H1 (cell line): ENCODE measurements at places on chromosomes 1 and 21. TPM values are rescaled to one million over a fixed set of nuclear protein-coding genes. Genes with fewer than 3 reads are reported as not detected.

The CELA3B gene
- total RNA-seq = not detected in 2 replicates

The OR2T11 gene
- total RNA-seq = not detected in 2 replicates

The TMEM82 gene
- 0.21 and 0.32 TPM in 2 replicates for total RNA-seq

The INSRR gene
- not detected in 2 replicates for total RNA-seq

The PER3 gene
- 9.3 and 9.4 TPM in 2 replicates for total RNA-seq

The GPR89A gene
- total RNA-seq = 21.4 and 26.8 TPM in 2 replicates

The C1QTNF12 gene
- total RNA-seq = 3.7 and 4.9 TPM in 2 replicates

DNA sequence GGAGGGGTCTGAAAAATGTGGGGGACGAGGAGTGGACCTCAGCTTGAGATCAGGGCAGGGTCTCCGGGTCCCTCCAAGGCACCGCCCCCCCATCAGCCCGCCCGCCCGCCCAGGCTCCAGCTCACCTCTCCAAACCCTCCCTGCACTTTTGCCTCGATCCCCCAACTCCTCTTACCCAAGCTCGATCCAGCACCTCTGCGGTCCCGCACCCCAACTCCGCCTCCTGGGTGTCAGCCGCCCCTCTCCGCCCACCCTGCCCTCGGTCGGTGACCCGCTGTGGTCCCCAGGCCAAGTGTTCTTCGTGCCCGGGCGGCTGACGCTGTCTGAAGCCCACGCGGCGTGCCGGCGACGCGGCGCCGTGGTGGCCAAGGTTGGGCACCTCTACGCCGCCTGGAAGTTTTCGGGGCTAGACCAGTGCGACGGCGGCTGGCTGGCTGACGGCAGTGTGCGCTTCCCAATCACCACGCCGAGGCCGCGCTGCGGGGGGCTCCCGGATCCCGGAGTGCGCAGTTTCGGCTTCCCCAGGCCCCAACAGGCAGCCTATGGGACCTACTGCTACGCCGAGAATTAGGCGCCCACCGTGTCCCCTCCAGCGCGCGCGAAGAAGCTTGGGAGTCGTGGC, 5.7 kb downstream of the HAPLN2 start:
- no peak for DNase-seq
- H3K4me3 ChIP-seq = peak overlapping the region; percentile 44
- peaks cover 31% of the 10 kb centered on the region for H3K27me3 ChIP-seq

DNA sequence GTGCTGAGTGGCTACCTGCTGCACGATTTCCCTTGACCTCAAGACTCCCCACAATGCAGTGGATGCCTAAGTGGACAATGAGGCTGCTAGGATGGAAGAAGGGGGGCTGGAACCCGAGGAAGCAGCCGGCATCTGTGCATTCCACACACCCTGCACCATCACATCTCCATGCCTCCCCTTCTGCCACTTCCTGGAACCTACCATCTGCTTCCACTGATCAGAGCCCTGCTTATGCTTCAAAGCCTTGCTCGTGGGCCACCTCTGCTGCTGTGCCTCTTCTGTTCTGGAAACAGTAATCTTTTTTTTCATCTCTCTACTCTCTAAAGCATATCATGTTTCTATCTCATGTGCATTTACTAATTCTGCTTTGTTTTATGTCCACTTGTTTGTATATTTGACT, 66.2 kb upstream of the WDR26 start:
- no peak overlapping the region for H3K4me3 ChIP-seq
- no peaks in the 10 kb centered on the region for H3K36me3 ChIP-seq
- H3K4me1 ChIP-seq = peaks cover 42% of the 10 kb centered on the region

DNA sequence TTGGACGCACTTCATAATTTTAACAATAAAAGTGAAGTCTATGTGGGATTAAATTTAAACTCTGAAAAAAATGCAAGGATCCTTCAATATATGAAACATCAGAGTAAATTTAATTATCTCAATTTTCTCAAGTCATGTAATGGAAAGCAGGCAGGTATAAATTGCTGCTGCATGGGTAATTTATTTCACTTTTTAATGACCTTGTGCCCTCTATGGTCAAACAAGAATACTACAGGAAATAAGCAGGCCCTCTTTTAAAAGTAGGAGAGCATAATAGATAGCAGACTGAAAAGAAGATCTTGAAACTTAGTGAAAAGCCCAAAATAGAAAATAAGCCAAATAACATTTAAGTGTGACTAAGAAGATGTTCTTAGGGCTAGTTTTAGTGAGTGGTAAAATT, 22.9 kb downstream of the BCAS2 start:
- no peaks in the 10 kb centered on the region for H3K36me3 ChIP-seq
- no peak for DNase-seq
- H3K27ac ChIP-seq = no peak overlapping the region
- no peaks in the 10 kb centered on the region for H3K27me3 ChIP-seq

DNA sequence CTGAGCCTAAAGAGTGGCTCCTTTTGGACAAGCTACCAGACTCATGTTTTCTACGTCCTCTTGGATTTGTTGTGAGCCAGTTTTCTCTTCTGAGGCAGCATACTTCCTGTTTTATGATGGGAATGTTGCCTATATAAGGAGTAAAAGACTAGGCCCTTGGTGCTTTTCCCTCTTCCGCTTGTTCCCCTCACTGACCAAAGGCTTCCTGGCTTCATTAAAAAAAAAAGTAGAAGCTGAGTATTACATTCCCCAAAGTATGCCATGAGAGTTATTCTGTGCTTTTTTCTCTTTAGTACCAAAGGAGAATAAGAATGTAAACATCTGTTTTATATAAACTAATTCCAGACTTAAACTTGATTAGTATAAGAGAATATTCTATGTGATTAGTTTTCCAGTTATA, 6.5 kb upstream of the HMCN1 start:
- H3K4me1 ChIP-seq = no peaks in the 10 kb centered on the region
- H3K27ac ChIP-seq = no peak overlapping the region
- no peak for DNase-seq
- H3K4me3 ChIP-seq = no peak overlapping the region

DNA sequence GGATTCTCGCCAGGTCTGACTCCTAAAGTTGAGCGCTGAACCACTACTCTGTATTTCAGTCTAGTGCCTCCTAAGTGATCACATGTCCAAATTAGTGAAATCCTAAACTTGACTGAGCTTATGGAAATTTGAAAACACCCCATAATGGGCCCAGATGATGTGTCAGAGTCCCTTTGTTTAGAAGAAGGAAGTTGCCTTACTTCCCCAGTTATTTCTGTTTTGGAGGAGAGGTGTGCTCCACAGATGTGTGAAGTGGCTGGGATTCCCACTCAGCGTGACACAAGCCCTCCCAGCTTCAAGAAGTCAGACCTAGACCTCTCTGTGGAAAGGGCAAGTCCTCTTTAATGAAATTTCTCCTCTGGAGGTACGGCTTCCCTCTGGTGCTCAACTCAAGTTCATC, 188.8 kb downstream of the TTLL7 start:
- no peak for DNase-seq
- H3K27me3 ChIP-seq = no peaks in the 10 kb centered on the region
- H3K4me1 ChIP-seq = no peaks in the 10 kb centered on the region
- H3K27ac ChIP-seq = no peak overlapping the region
- no peaks in the 10 kb centered on the region for H3K36me3 ChIP-seq

DNA sequence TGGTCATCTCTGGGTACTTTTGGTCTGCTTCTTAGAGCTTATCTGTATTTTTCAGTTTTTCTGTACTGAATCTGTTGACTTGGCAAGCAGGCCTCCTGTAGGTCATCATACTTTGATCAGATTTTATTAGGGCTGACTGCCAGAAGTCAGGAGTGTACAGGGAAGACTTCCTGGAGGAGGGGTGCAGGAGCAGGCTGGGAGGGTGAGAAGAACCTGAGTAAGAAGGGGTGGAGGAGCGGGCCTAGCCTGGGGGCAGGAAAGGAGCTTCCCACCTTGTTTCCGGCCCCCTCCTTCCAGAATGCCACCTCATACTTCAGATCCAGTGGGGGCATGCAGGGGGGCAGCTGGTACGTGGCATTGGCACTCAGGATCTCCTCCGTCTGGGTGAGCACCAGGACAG, 18.3 kb upstream of the IL22RA1 start:
- no peak overlapping the region for H3K27ac ChIP-seq
- H3K4me3 ChIP-seq = no peak overlapping the region
- H3K4me1 ChIP-seq = no peaks in the 10 kb centered on the region
- no peak for DNase-seq
- H3K27me3 ChIP-seq = no peaks in the 10 kb centered on the region

DNA sequence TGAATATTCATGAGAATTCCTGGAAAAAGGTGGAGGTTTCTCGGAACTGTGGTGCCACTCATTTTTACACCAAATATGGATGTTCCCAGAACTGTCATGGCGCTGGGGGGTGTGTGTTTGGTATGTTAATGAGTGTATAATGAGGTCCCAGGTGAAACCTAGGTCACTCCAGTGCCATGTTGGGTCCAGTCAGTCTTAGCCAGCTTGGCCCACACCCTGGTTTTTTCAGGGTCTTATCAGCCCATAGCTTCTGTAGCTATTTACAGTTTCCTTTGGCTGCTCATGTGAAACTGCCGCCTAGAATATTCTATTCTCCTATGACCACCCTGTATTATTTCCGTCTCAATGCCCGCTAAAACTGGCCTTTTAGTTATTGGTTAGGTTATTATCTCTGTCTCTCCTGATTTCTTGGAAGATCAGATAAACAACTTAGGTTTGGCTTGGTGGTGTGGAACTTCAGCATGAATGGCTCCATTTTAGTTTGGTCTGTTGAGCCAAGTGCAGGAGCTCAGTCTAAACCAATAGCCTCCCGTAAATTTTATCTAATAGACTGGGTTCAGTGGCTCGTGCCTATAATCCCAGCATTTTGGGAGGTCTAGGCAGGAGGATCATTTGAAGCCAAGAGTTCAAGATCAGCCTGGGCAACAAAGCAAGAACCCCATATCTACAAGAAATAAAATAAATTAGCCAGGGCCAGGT, 42.1 kb upstream of the EDARADD start:
- H3K4me3 ChIP-seq = no peak overlapping the region
- no peak overlapping the region for H3K27ac ChIP-seq
- peak; percentile 3 for DNase-seq
- H3K36me3 ChIP-seq = no peaks in the 10 kb centered on the region
- no peaks in the 10 kb centered on the region for H3K27me3 ChIP-seq
- H3K4me1 ChIP-seq = no peaks in the 10 kb centered on the region

GRCh38 chr1:70071601-70072000, 133.8 kb downstream of the LRRC40 start:
- no peaks in the 10 kb centered on the region for H3K36me3 ChIP-seq
- no peak overlapping the region for H3K27ac ChIP-seq
- no peak overlapping the region for H3K4me3 ChIP-seq
- no peak for DNase-seq
- no peaks in the 10 kb centered on the region for H3K4me1 ChIP-seq
- no peaks in the 10 kb centered on the region for H3K27me3 ChIP-seq

DNA sequence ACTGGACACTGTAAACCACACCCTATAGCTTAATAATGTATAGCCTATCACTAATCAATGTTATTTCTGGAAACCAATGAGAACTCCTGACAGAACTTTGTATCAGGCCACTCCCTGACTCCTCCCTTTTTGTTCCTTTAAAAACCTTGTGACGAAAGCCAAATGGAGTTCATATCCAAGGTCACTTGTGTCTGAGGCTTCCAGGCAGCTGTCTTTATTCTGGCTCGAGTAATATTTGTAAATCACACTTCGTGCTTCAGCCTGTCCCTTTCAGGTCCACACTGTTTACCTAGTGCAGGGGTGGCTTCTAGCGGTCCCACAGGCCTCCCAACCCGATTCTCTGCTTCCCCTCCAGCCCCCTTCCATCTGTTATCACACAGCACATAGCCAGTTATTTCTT, 16.2 kb upstream of the CAPN9 start:
- no peak for DNase-seq
- no peaks in the 10 kb centered on the region for H3K36me3 ChIP-seq
- no peak overlapping the region for H3K27ac ChIP-seq
- no peaks in the 10 kb centered on the region for H3K27me3 ChIP-seq
- peaks cover 3% of the 10 kb centered on the region for H3K4me1 ChIP-seq

GRCh38 chr1:200739702-200740570, 1.2 kb downstream of the CAMSAP2 start:
- no peaks in the 10 kb centered on the region for H3K4me1 ChIP-seq
- H3K27ac ChIP-seq = peak overlapping the region; percentile 86
- H3K36me3 ChIP-seq = no peaks in the 10 kb centered on the region
- H3K4me3 ChIP-seq = peak overlapping the region; percentile 93
- no peak for DNase-seq
- peaks cover 2% of the 10 kb centered on the region; the same call in 1 of the 2 replicates for H3K27me3 ChIP-seq

- no peak for DNase-seq
- peaks cover 3% of the 10 kb centered on the region for H3K4me1 ChIP-seq
- H3K4me3 ChIP-seq = no peak overlapping the region
- no peaks in the 10 kb centered on the region for H3K27me3 ChIP-seq
Observed at GRCh38 chr1:9350013-9350908, 57.6 kb downstream of the SPSB1 start.

- no peak overlapping the region for H3K27ac ChIP-seq
- DNase-seq = no peak
Observed at GRCh38 chr1:12111741-12112140, 48.6 kb downstream of the TNFRSF8 start.

GRCh38 chr1:31315902-31316301, 19.1 kb downstream of the ZCCHC17 start:
- no peaks in the 10 kb centered on the region for H3K4me1 ChIP-seq
- H3K4me3 ChIP-seq = no peak overlapping the region
- H3K27me3 ChIP-seq = no peaks in the 10 kb centered on the region

GRCh38 chr1:74205266-74205665, 7.2 kb downstream of the FPGT start:
- no peak overlapping the region for H3K4me3 ChIP-seq
- H3K27me3 ChIP-seq = no peaks in the 10 kb centered on the region
- no peak overlapping the region for H3K27ac ChIP-seq
- no peaks in the 10 kb centered on the region for H3K36me3 ChIP-seq

DNA sequence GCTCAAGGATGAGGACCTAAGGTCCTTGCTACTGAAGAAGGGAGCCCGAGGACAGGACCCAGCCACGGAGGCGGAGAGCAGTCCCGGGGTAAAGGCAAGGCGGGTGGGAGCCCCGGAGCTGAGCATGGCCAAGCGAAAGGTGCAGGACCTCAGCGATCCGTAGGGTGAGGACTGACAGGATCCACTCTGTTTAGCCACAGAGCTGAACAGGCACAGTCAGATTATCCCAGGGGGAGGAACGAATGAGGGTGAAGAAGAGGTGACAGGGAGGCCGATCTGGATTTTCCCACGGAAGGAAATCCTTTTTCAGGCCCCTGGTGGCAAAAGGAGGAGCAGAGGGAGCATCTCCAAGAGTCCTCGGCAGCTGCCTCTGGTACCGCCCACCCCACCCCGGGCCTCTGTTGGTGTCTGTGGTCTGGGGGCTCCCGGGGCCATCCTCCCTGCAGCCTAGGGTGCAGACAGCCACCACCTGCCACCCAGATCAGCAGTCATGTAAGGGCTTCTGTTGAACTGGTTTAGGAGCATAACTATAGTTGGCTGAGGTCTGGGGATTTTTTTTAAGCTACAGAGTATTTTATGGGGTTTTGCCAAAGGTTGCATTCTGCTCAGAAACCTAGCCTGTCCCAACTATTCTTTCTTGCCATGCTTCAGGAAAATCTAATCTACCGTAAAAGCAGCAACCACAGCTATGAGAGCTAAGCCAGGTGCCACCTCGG, 32.3 kb upstream of the LBR start:
- H3K27me3 ChIP-seq = no peaks in the 10 kb centered on the region; the same call in 1 of the 2 replicates
- DNase-seq = no peak
- no peak overlapping the region for H3K27ac ChIP-seq

- no peak for DNase-seq
- H3K4me3 ChIP-seq = no peak overlapping the region
- no peaks in the 10 kb centered on the region for H3K27me3 ChIP-seq
- no peaks in the 10 kb centered on the region for H3K36me3 ChIP-seq
Observed at GRCh38 chr1:184824691-184825323, 70.1 kb upstream of the EDEM3 start.
